ENCODE measurements at places on chromosomes 6 and 20.

- no peak for DNase-seq
Observed at GRCh38 chr6:63808576-63808975, 173.0 kb downstream of the PHF3 start.

- DNase-seq, result no peak
Observed at GRCh38 chr6:12007887-12008286, 4.2 kb upstream of the HIVEP1 start.

- no peak for DNase-seq
Observed at GRCh38 chr20:62775206-62775605, 21.1 kb upstream of the MRGBP start.

DNA sequence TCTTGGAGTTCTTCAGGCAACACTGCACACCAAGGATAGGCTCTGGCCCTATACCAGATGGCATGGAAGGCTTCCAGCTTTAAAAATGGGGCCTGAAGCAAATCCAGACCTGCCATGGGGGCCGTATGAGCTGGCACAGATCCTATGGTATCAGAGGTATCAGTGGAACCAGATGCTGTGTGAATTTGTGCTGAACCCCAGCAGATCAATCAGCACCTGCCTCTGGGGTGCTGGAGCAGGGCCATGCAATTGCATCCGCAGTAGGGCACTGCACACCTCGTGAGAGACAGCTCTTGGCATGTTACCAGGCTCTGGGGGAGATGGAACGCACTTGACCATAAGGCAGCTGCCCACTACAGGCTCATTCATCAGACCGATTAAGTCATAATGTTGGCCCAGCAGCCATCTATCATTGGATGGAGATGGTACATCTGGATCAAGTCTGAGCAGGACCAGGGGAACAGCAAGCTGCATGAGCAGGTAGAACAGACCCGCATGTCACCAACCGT, 221.5 kb downstream of the MYLK4 start:
- no peak for DNase-seq

- DNase-seq, result no peak
Observed at GRCh38 chr6:165805067-165805555, 142.1 kb upstream of the PDE10A start.

GRCh38 chr6:134819236-134819635, 130.7 kb downstream of the ALDH8A1 start:
- DNase-seq, result no peak

- no peak for DNase-seq
Observed at GRCh38 chr6:44052419-44053023, 74.7 kb downstream of the MRPL14 start.

- DNase-seq, result no peak
Observed at GRCh38 chr6:33452496-33452895, 1.9 kb upstream of the ZBTB9 start.

GRCh38 chr20:14924433-14924832, 587.0 kb upstream of the FLRT3 start:
- DNase-seq, result no peak

DNA sequence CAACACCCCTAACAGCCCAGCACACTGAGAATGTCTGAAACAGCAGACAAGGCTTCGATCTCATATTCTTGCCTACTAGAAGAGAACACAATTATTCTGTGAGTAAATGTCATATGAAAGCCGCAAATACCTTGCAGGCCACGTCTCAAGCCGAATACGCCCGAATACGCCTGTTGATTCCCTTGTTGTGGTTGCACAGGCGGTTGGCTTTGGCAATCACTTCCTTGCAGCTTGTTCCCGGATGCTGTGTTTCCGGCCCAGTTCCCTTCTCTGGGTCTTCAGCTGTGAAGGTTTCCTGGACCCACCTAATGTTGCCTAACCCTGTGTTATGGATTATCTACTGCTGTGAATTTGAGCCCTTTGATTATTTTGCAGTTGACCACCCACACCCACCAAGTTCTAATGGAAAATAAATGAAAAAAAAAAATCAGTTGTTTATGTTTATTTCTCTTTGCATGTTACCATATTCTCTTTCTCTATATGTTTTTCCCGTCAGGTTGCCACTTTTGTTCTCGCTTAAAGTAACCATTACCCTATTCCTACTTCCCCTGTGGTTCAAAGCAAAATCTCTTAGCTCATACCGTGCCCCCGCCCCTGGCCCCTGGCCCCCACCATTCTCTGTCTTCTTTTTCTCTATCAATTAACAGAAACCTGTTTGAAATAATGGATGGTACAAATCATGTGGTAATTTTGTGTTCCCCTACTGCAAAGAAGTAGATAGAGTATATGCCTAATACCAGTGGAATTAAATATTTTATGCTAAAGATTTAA, 172.4 kb downstream of the ADGB start:
- peak; percentile 4 for DNase-seq

GRCh38 chr20:4299773-4300172, 284.4 kb upstream of the RNF24 start:
- DNase-seq, result no peak
